ENCODE measurements at places on chromosomes 3 and 15. TPM values are rescaled to one million over a fixed set of nuclear protein-coding genes. Genes with fewer than 3 reads are reported as not detected.

GRCh38 chr3:14680716-14681115 lies 5.8 kb downstream of the C3orf20 start:
- no peaks in the 10 kb centered on the region for H3K4me1 ChIP-seq
- no peak overlapping the region for H3K4me3 ChIP-seq
- no peaks in the 10 kb centered on the region for H3K27me3 ChIP-seq
- no peaks in the 10 kb centered on the region for H3K36me3 ChIP-seq

DNA sequence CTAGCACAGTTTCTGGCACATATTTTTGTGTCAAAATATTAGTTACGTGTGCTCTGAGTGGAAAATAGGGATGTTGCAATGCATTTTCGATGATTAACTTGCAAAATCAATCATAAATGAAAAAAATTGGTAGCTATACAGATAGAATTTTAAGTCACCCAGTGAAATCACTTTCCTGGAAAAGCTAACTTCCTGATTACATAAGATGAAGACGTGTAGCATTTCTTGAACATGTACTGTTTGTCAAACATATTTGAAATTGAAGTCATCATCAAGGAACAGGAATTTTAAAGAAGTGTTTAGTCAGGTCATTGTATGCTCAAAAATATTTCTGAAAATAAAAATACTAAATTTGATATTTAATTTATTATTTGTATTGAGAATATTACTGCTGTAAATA lies 977.7 kb downstream of the PLOD2 start:
- no peak overlapping the region for H3K27ac ChIP-seq
- H3K36me3 ChIP-seq, result no peaks in the 10 kb centered on the region
- H3K4me1 ChIP-seq, result no peaks in the 10 kb centered on the region
- DNase-seq, result no peak
- H3K4me3 ChIP-seq, result no peak overlapping the region

GRCh38 chr3:133857767-133858166 lies 37.9 kb downstream of the RAB6B start:
- H3K27ac ChIP-seq, result no peak overlapping the region
- DNase-seq, result no peak
- H3K36me3 ChIP-seq, result no peaks in the 10 kb centered on the region
- H3K4me1 ChIP-seq, result peaks cover 20% of the 10 kb centered on the region

GRCh38 chr15:99482993-99483392 lies 82.8 kb upstream of the MEF2A start:
- DNase-seq, result no peak
- no peak overlapping the region for H3K27ac ChIP-seq
- H3K4me3 ChIP-seq, result no peak overlapping the region
- no peaks in the 10 kb centered on the region for H3K36me3 ChIP-seq
- peaks cover 33% of the 10 kb centered on the region for H3K4me1 ChIP-seq
- H3K27me3 ChIP-seq, result no peaks in the 10 kb centered on the region

DNA sequence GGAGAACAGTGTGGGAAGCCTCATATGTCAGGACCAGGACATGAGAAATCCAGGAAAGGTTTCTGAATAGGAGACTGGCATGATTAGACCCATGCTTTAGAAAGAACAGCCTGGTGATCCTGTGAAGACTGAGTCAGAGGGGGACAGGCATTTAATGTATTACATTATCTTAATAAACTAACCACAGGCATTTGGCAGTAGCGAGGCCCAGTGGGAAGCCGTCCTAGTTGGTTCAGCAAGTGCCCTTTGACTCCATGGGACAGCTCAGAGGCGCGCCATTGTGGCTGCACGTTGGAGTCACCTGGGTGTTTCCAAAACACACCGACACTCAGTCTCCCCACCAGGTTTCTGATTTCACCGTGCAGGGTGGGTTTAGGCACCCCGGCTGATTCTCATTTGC lies 90.5 kb upstream of the DGKG start:
- no peaks in the 10 kb centered on the region for H3K36me3 ChIP-seq
- H3K4me1 ChIP-seq, result no peaks in the 10 kb centered on the region
- no peak overlapping the region for H3K4me3 ChIP-seq
- no peaks in the 10 kb centered on the region for H3K27me3 ChIP-seq
- H3K27ac ChIP-seq, result no peak overlapping the region
- DNase-seq, result no peak

DNA sequence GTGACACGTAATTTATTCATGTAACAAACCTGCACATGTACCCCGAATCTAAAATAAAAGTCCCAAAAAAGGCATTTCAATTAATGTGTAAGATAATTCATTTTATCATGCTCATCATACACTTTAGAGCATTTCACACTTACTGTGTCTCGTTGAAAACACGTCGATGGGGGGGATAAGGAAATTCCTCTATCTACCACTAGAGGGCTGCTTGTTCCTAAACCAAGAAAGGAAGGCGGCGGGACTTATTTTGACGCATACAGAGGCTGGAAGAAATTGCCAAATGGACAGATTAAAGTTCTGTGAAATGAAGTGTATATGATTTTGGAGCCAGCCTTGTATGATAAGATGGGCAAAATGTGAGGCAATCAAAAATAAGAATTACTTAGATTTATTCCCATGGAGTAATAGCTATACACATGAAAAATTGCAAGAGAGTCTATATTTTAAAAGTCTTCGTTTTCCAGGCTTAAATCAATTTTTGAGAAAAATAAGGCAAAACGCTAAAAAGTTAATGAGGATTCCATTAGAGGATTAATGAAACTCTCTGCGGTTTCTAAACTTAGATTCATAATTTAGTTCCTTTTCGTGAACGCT lies 346.8 kb downstream of the CNTN3 start:
- H3K4me1 ChIP-seq, result no peaks in the 10 kb centered on the region
- no peaks in the 10 kb centered on the region for H3K36me3 ChIP-seq
- no peak overlapping the region for H3K4me3 ChIP-seq

DNA sequence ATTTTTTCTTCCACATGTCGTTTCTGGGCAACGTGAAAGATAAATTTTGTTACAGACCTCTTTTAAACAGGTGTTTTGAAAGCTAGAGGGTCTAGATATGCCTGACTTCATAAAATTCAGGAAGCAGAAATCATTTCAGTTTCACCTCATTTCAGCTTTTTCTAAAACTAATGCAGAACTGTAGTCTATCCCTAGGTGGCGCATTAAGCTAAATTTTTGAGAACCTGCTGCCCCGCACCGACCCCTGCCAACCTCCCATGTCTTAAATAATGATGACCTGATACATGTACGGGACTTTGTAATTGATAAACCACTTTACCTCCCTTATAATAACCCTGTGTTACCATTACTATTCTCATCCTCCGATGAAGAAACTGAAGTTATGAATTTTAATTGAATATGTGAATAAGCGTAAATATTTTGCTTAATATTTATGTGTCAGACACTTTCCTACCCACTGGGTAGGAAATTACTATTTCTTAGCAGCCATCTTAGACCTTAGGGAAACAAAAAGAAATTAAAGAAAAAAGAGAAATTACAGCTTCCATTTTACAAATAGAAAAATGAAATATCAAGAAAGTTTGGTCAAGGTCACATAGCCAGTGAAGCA lies 78.7 kb upstream of the GCNT3 start:
- H3K36me3 ChIP-seq, result no peaks in the 10 kb centered on the region
- DNase-seq, result no peak
- H3K27ac ChIP-seq, result no peak overlapping the region
- H3K27me3 ChIP-seq, result peaks cover 7% of the 10 kb centered on the region

DNA sequence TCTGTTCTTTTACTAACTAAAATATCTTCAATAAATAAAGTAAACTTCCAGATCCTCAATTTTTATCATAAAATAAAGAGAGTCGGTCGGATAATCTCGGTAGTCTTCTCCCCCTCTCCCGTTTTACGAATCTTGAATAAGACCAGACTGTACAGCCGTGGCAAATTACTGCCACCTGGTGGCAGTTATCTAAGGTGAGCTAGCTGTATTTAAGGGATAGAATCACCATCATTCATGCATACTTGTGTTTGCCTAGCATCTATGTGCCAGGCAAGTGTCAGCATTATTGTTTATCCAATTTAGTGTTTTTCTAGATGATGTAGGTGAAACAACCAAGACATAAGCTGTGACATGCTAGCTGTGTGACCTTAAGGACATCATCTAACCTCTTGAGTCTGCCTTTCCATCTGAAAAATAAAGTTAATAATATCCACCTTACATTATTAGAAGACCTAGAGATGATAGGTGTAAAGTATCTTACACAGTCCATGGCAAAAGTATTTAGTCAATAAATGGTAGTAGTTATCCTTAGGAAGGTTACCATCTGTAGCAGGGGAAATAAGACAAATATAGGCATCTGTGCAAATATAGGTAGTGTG lies 21.3 kb downstream of the DUT start:
- DNase-seq, result no peak
- H3K27ac ChIP-seq, result no peak overlapping the region
- no peaks in the 10 kb centered on the region for H3K27me3 ChIP-seq
- H3K4me3 ChIP-seq, result no peak overlapping the region
- H3K4me1 ChIP-seq, result no peaks in the 10 kb centered on the region

DNA sequence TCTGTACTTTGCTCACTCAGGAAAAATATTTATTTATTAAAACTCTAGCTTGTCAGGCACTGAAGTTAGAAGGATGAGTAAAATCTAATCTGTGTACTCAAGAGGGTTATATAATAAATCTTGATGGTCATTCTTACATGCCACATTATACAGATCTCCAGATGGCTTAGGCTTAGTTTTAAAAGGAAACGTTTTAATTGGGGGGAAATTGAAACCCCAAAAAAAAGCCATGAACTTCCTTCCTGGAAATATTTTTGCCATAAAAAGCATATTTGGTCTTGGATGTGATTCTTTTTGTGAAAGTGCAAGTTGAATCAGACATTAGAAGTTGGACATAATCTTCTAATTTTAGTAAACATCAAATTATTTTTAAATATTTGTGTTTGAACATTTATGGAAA lies 6.0 kb downstream of the SENP8 start:
- no peaks in the 10 kb centered on the region for H3K27me3 ChIP-seq
- no peak overlapping the region for H3K27ac ChIP-seq
- H3K36me3 ChIP-seq, result no peaks in the 10 kb centered on the region

DNA sequence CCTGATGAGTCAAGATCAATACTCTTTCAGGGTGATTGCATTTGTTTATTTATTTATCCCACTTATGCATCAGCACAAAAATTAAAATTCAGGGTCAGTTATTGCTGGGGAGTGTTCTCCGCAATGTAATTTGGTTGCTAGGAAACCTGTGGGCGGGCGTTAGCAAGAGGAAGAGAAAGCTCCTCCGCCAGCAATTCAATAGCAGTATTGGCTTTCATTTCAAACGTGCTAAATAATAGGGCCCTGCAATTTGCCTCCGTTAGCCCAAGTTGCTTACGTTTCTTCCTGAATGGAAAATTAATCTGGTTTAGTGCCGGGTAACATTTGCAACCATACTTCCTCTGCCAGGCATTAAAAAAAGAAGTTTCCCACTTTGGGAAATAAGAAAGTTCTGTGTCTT lies 35.5 kb upstream of the PLCL2 start:
- no peaks in the 10 kb centered on the region for H3K27me3 ChIP-seq
- DNase-seq, result no peak
- H3K27ac ChIP-seq, result no peak overlapping the region
- H3K36me3 ChIP-seq, result no peaks in the 10 kb centered on the region
- H3K4me3 ChIP-seq, result no peak overlapping the region

- H3K4me1 ChIP-seq, result peaks cover 1% of the 10 kb centered on the region
- DNase-seq, result no peak
- no peak overlapping the region for H3K27ac ChIP-seq
- H3K36me3 ChIP-seq, result no peaks in the 10 kb centered on the region
Observed at GRCh38 chr3:29070959-29071634, 209.8 kb upstream of the RBMS3 start.

DNA sequence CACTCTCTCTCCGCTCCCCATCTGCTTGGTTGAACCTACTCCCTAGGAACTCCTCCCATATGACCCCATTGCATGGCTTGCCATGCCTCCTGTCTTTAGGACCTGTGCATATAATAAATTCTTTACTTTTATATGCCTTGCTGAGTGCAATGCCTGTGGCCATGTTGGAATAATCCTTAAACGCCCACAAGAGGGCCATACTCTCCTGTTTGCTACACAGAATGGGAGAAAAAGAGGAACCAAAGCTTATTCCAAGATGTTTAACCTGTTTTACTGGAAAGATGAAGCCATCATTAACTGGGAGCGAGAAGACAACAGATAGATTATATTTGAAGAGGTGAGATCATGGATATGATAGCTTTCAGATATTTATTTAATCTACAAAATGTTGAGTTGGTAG lies 1097.8 kb downstream of the NAALADL2 start:
- H3K27me3 ChIP-seq, result no peaks in the 10 kb centered on the region
- H3K4me1 ChIP-seq, result no peaks in the 10 kb centered on the region
- no peak overlapping the region for H3K4me3 ChIP-seq
- H3K36me3 ChIP-seq, result no peaks in the 10 kb centered on the region
- H3K27ac ChIP-seq, result no peak overlapping the region

- DNase-seq, result no peak
- no peaks in the 10 kb centered on the region for H3K36me3 ChIP-seq
- no peaks in the 10 kb centered on the region for H3K4me1 ChIP-seq
- H3K4me3 ChIP-seq, result no peak overlapping the region
Observed at GRCh38 chr15:49832511-49832910, 211.7 kb downstream of the DTWD1 start.

- no peak overlapping the region for H3K4me3 ChIP-seq
- no peaks in the 10 kb centered on the region for H3K4me1 ChIP-seq
- H3K27me3 ChIP-seq, result no peaks in the 10 kb centered on the region
Observed at GRCh38 chr15:84638103-84638502, 16.0 kb downstream of the WDR73 start.

- peak overlapping the region; percentile 40 for H3K27ac ChIP-seq
- H3K4me3 ChIP-seq, result no peak overlapping the region
- DNase-seq, result peak; percentile 60
- H3K36me3 ChIP-seq, result no peaks in the 10 kb centered on the region
Observed at GRCh38 chr3:131543714-131544113, 40.9 kb upstream of the MRPL3 start.

DNA sequence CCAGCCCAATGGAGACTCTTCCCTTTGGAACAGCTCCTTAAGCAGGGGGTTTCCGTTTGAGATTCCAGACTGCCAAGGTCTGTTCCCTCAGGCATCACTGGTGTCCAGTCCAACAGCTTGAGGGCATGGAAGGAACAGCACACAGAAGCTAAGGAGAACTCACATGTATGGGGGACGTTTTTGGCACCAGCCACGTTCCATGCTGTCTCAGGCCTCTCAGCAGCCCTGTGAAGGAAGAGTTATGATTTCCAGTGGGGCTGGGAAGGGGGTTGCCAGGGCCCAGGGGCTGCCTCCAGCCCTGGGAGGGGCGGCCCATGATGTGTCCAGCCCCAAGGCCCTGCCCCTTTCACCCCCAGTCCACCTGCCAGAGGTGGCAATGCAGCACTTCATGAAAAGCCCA lies 7.5 kb upstream of the RHO start:
- no peaks in the 10 kb centered on the region for H3K4me1 ChIP-seq
- no peak for DNase-seq
- H3K4me3 ChIP-seq, result no peak overlapping the region

The RHCG gene
- total RNA-seq, result 0.37 TPM

The IGSF11 gene
- 6.5 TPM for total RNA-seq

The THPO gene
- not detected for total RNA-seq

The ACKR2 gene
- total RNA-seq, result 6.2 TPM

The TMEM212 gene
- not detected for total RNA-seq

The SLC12A8 gene
- 1.9 TPM for total RNA-seq

The CHRM5 gene
- not detected for total RNA-seq

The PPP1R14D gene
- total RNA-seq, result not detected

The HRG gene
- not detected for total RNA-seq
